ENCODE measurements at places on chromosomes 16 and 17.
A peak's percentile ranks its signal among the peaks of the same experiment; 100 is the strongest.

DNA sequence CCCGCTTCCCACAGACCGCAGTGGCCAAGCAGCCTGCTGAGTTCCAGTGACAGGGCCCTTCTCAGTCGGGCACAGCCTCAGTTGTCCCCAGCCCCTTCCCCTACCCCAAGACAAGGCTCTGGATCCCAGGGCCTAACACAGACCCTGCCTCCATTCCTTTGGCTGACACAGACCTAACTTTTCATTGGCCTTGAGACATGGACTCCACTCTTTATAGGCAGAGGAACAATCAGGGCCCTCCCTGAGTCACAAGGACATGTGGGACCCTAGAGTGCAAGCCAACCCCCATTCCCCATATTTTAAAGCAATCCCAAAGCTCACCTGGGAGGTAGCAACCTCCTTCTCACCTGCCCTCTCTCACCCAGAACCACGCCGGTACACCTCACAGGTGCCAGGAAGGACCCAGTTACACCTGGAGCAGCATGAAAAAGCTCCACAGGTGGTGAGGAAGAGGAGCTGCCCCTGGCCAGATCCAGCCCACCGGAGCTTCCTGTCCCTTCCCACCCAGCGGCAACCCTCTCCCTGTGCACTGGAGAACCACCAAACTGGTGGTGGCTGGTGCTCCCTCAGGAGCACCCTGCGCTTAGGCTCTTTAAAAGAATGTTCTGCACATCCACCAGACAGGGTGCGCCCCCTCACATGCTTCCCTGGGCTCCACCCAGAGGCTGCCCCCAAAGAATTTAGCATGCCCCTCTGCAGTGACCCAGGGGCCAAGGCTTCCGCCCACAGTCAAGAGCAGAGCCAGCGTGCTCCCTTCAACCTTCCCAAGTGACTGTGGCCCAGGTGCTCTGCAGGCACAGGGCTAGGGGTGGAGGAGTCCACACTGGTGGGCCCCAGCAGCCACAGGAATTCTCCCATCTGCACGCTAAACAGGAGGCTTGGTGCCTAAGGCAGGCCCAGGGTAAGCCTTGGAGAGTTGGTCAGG, 3.4 kb downstream of the MNT start:
- DNase-seq: no peak

DNA sequence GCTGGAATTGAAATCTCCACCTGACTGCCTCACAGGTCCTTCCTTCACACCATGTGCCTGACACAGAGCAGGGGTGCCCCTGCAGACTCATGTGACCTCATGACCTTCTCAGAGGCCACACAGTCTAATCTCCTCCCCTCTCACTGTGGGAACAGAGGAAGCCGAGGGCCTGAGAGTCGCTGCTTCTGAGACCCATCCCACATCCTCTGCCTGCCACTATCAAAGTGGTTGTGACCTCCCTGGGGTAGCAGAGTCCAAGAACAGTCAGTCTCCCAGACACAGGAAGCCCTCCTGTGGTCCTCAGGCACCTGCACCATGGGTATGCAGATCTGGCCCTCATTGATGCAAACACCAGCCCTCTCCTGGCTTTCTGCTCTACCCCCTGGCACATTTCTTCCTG, 78.5 kb downstream of the RAB11FIP4 start:
- no peak for DNase-seq

DNA sequence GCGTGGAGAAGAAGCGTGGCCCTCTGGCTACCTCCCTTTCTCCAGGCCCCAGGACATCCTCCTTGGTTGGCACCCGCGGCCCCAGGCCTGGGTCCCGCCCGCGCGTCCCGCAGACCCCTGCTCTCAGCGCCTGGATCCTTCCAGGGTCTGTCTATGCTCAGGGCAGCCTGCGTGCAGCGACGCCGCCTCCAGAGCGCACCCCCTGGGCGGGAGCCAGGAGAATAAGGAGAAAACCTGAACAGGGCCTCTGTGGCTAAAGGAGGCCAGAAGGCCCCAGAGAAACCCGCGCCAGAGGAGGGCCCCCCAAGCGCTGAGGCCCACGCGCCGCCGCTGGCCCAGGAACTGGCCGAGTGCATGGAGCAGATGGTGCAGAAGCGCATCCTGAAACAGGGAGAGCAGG, 40.4 kb upstream of the DNAJA2 start:
- no peak for DNase-seq

- DNase-seq: no peak
These were observed 12.6 kb downstream of the DUSP14 start for GRCh38 chr17:37502009-37502936.

- DNase-seq: no peak
These were observed 37.2 kb downstream of the GSE1 start for GRCh38 chr16:85650135-85650843.

DNA sequence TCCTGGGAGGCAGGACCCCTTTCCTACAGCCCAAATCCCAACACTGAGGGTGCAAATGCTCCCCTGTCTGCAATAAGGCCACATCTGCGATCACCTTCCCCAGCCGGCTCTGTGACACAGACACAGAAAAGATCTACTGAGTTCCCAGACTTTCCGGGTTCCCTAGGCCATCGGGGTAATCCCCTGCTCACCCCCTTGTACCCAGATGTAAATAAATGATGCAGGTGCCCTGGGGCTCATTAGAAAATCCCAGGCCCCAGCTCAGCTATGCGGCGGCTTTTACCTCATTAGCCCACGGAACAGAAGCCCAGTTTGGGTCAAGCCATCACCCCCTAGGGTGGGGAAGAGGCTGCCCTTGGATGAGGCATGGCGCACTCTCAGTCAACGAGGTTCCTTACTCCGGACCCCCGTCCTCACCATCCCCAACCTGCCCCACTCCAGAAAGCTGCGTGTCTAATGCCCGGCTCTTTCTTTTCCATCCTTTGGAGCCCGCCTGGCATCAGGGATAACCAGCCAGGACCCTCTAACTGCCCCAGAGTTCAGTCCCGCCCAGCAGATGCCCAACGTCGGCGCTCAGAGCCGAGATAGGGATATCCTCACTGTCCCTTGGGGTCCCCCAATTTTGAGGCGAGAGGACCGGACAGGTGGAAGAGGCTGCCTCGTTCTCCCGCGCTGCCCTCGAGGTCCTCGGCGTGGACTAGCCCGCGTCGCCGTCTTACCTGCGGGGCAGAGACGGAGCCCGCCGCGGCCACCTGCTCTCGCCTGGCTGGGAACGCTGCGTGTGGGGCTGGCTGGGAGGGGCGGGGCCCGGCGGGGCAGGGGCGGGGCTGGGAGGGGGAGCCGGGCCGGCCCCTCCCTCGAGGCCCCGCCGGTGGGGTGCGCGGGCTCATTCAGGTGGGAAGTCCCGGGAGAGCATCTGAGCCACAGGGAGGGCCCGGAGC, at the start of gene ZNF385C:
Gene ZNF385C, minus strand, starts transcription at position 783 of the 941 bp plus-strand sequence. CDS start 35,417 bp downstream, outside the sequence.
- peak; percentile 47 for DNase-seq

GRCh38 chr17:49067163-49067562, 65.4 kb upstream of the B4GALNT2 start:
- no peak for DNase-seq

DNA sequence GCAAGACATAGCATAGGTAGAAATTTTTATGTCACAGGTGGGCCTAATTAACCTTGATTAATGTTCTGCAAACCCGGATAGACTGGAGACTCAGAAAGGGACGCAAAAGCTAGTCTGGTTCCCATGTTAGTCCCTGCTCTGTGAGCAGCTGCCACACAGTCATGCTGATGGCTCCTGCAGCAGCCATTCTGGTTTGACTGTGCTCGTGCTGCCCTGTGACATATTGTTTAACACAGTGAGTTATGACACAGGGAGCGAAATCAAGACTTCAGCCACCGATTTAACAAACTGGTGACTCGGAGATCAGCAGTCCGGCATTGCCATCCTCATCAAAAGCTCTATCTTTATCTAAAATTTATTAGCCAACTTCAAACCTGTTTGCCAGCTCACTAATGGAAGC, 169.8 kb downstream of the WWOX start:
- no peak for DNase-seq

GRCh38 chr17:29802246-29802645, 127.8 kb downstream of the SSH2 start:
- no peak for DNase-seq

GRCh38 chr16:89436366-89436765, 54.0 kb downstream of the ANKRD11 start:
- no peak for DNase-seq
